ENCODE measurements at places on chromosomes 11 and 22.

DNA sequence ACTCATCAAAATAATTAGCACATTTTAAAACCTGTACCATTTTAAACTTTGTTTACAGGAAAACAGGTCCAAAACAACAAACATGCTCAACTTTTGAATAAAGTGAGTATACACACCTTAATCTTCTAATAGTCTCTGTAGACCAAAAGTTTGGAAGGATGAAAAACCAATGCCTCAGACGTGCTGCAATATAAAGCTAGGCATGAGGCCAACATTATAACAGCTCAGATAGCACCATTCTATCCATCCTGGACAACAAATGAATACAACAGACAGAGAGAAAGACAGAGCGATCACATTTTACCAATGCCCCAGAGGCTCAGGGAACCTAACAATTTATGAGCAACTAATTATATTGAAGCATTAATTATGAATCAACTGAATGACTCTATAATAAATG is 77.0 kb downstream of the PAK1 start:
- DNase-seq = no peak

DNA sequence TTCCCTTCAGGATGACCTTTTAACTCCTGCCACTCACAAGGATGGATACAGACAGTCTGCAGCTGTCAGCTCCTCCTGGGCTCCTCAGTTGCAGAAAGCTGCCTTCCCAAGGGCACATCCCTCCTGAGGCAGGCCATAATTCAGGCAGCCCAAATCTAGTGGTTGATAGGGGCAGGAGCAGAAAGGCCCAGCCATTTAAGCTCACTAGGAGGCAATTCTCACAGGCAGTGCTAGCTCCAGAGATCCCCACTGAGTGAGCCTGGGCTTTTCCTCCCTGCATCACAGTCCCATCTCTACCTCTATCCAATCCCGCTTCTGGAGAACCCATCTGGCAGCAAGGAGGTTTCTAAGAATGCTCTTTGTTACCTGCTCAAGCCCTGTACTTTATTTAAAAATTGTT is 200.6 kb downstream of the ARHGAP42 start:
- no peak for DNase-seq

DNA sequence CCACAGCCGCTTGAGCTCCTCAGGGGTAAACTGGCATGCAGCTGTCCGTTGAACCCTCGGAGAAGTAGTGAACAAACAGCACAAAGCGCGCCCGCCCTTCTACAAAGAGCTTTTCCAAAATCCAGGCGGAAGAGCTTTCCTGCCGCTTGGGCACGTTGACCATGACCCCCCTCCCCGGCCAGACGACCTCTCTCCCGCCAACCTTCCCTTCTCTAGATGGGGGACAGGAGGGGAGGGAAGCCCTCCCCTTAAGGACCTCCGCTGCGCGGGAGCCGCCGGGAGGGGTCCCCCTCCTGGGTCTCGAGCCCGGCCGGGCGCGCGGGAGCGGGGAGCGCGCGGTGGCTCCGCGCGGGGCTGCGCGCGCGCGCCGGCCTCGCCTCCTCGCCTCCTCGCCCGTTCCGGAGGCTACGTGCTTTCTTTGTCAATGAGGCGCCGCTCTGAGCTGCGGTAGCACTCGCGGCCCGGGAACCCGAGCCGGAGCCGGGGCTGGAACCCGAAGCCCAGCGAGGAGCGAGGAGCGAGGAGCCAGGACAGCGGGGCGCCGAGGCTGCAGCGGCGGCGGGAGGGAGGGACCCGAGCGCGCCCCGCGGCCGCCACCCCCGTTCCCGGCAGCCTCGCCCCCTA is 118.6 kb downstream of the HIPK3 start:
- no peak for DNase-seq

- no peak for DNase-seq
Observed at GRCh38 chr22:17451316-17451715, 82.1 kb downstream of the CECR2 start.

DNA sequence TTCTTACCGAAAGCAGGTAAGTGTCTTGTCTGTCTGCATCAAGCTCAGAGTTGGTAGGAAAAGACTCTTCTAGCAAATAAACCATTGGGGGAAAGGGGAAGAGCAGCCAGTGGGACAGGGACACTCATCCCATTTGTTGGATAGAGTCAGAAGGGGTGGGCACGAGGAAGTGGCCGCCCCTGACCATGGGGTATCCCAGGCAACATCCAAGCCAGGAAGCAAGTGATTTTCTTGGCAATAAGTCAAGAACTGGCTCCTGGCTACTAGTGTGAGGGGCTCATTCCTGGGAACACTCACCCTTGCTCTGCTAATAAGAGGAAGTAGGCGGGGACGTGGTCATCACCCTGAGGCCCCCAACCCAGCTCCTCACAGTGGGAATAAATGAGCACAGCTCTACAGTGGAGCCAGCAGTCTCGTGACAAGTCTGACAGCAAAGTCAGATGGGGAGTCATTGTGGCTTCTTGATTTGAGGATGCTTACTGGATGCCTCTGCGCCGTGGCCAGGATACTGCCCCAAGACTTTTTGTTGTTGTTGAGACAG is 6.7 kb downstream of the SLC25A18 start:
- DNase-seq = no peak

DNA sequence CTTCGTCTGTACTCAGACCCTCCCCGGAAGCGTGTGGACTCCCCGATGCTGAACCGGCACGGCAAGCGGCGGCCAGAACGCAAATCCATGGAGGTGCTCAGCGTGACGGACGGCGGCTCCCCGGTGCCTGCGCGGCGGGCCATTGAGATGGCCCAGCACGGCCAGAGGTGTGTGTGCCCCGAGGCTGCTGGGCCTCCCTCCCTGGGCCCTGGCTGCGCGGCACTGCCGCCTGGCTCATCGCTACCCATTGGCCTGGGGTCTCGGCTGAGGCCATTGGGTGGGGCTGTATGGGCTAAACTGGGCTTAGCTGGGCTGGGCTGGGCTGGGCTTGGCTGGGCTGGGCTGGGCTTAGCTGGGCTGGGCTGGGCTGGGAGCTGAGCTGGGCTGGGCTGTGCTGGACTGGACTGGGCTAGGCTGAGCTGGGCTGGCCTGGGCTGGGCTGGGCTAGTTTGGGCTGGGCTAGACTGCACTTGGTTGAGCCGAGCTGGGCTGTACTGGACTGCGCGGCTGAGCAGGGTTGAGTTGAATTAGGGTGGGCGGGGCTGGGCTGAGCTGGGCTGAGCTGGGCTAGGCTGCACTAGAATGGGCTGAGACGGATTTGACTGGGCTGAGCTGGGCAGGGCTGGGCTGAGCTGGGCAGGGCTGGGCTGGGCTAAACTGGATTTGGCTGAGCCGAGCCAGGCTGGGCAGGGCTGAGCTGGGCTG is 40.7 kb downstream of the MOB2 start:
- DNase-seq = no peak

- no peak for DNase-seq
Observed at GRCh38 chr22:39428597-39429071, 28.2 kb upstream of the MGAT3 start.

DNA sequence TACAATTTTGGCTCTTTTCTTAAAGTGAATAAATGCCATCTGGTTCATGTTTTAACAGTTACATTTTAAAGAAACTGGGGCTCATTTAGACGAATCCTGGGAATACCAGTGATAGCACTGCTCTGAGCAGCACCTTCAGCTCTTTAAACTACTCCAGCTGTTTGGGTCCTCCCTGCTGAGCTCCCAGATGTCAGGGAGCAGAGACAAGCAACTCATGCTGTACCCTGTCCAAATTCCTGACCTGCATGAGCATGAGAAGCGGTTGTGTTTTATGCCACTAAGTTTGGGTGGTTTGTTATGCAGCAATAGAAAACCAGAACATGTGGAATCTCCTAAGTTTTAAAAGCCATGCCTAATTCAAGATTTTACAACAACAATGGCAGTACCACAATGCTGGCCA is 90.0 kb downstream of the FDX1 start:
- no peak for DNase-seq

GRCh38 chr11:126570489-126570888 is 215.0 kb downstream of the ST3GAL4 start:
- no peak for DNase-seq

- no peak for DNase-seq
Observed at GRCh38 chr22:16783930-16784354, 41.3 kb downstream of the XKR3 start.

DNA sequence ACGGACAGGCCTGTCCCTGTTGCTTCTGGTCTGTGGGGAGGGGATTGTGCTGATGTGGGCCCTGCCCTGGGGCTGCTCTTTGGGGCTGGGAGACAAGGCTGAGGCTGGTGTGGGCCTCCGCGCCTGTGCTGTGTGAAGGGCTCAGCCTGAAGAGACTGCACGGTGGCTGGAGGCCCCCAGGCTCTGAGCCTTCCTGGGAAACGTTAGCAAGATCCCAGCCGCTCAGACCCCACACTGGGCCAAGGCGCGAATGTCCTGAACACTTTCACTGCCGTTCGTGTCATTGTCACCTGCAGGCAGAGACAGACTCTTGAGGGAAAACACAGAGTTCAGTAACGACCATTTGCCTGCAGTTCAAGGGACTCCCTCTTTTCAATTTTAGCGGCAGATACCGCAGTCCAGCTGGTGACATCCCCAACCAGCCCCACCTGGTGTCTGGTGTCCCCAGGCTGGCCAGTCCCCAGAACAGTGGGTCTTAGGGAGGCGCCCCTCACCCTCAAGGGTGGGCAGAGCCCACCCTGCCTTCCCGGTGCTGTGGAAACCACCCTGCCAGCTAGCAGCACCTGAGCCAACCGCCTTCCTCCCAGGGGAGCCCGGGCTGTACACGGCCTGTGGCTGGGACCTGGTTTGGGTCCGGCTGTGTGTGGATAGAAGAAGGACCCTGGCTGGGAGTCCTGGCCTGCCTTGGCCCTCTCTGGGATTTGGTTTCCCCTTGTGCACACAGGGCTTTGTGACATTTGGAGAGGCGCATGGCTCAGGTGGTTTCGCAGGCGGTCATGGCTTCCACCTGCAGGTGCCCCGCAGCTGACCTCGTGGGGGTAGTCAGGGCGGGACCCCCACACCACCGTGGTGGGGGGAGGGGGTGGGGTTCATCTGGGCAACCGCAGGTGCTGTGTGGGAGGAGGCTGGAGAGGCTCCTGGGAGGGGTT is 5.7 kb downstream of the PANX2 start:
- no peak for DNase-seq

DNA sequence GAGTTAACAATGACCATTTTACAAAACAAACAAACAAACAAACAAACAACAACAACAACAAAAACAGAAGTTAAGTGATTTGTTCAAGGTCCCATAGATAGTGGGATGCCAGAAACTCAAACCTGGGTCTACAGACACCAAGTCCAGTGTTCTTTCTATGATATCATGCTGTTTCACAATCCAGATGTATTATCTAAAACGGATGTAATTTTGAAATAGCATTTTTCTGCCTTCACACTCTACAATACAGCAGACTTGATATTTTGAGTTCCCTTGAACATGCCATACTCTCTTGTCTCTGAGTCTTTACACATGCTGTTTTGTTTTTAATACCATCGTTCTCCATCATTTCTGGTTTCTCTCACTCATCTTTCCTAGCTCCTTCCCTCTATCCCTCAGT is 104.5 kb downstream of the RELT start:
- DNase-seq = no peak

DNA sequence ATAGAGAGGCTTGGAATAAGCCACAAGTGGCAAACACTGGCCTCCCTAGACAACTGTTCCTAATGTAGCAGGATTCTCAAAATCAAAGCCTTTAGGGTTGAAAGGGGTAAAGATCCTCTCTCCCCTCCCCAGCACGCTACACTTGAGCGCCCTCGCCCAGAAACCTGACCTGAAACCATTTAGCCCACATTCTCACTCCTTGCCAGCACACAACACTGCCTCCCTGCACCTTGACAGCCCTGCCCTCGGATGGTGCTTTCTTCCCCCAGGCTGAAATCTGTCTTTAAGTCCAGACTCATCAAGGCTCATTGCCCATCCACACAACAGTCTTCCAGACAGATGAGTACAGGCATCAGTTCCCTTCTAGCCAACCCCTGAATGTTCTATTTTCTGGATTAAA is 26.5 kb downstream of the CWC15 start:
- no peak for DNase-seq

DNA sequence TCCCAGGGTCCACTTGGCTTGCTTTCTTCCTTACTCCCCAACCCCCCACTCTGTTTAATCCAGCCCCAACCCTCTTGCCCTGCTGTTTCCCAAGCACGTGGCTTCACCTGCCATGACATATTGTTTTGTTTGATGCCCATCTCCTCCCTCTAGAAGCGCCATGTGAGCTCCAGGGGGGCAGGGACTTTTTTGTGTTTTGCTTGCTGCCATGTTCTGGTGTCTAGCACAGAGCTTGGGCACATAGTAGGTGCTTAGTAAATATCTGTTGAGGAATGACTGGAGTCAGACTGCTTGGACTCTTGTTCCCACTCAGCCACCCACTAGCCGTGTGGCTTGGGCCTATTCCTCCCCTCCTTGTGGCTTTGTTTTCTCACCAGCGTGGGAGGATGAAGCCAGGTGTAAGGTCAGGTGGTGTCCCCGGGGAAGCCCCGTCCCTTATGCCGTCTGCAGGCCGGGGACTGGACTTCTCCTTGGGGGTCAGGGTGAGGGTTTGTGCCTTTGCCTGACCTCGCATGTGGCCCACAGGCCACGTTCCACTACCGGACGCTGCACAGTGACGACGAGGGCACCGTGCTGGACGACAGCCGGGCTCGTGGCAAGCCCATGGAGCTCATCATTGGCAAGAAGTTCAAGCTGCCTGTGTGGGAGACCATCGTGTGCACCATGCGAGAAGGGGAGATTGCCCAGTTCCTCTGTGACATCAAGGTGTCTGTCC is 3.8 kb downstream of the AIP start:
- DNase-seq = no peak

GRCh38 chr22:44468973-44469372 is 29.1 kb downstream of the RTL6 start:
- no peak for DNase-seq

GRCh38 chr11:78032090-78032489 is 9.0 kb upstream of the KCTD14 start:
- DNase-seq = no peak

DNA sequence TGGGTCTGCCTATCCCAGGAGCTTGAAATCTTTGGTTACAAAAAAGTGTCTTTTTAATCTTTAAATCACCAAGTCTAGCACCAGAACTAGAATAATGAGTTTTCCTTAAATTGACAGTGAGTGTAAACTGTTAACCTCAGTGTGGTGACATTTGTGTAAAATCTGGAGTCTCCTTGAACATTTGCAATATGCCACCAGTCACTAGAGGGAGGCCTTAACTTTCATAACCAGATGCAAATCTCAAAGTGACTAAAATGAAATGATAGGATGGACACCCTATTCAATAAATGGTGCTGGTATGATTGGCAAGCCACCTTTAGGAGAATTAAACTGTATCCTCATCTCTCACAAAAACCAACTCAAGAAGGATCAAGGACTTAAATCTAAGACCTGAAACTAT is 8.3 kb upstream of the SCGB1D2 start:
- no peak for DNase-seq

DNA sequence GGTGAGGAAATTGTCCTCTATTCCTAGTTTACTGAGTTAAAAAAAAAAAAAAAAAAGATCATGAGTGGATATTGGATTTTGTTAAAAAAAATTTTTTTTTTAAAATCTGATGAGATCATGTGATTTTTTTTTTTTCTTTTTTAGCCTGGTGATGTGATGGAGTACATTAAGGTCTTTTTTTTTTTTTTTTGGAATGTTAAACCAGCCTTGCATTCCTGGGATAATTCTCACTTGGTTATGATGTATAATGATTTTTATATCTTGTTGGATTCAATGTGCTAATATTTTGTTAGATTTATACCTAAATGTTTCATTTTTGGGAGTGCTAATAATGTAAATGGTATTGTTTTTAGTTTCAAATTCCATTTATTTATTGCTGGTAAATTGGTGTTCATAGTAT is 43.3 kb downstream of the DDX10 start:
- DNase-seq = no peak
